Epithelial cell of proximal tubule (primary cell): ENCODE measurements at places on chromosomes 2 and 18.

DNA sequence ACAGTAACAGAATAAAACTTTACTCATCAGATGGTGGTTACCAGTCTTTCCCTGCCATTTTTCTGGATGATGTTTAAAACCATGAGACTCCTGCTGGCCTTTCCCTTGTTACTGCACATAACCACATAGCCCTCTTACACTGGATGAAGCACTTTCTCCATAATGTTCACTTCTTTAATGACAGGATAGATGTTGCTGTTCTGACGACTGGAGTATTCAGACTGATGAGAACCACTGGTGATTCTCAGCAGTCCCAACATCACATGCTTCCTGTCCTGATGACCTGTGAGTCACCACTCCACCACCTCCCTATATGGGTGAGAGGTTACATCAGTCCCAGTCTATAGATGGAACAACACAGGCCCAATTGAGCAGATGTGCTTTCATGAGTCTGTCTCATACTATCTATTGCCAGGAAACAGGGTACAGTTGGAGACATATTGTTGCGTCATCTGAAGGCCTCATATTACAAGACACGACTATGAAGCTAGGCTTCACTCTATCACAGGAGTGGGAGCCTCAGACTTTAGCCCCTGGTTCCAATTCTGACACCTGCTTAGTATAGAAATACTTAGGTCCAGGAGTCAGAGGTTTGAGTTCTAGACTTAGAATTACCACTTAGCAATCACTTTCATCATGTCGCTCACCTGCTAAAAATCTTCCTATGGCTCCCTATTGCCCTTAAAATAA, 145.7 kb upstream of the KLF7 start:
- peak; percentile 82 for DNase-seq

DNA sequence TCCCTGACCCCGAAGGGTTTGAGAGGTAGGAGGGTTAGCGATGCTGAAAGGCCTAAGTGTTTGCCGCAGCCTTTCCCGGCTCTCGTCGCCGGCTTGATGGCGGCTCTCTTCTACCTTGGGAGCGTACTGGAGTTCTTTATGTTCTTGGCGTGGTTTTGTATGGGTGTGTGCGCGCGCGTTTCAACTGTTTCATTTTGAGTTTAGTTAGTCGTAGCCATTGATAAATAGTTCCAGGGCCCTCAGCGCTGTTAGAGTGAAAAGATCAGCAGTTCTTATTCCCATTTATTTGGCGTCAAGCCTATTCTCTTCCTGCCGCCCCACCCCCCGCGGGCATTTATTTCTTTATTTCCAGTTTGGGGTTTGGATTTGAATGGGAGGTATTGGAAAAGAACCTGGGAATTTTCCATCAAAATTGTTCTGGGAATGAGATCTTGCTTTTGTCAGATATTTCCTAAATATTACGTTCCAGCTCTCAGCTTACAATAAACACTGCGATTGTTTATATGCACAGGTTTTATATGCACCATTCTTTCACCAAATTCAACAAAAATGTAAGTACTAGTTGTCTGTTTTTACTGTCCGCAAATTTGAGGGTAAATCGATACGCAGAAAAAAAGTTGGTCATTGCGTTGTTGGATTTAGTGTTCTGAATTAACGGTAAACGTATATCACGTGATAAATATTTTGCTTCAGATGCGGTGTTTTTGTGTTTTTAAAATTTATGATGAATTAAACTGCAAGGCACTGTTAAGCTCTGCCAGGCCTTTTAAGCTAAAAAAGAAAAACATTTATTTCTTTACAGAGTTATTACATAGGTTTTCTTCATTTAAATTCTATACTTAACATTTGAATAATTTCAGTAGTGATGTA, 954 bp downstream of the CCNT2 start:
- DNase-seq, result no peak

DNA sequence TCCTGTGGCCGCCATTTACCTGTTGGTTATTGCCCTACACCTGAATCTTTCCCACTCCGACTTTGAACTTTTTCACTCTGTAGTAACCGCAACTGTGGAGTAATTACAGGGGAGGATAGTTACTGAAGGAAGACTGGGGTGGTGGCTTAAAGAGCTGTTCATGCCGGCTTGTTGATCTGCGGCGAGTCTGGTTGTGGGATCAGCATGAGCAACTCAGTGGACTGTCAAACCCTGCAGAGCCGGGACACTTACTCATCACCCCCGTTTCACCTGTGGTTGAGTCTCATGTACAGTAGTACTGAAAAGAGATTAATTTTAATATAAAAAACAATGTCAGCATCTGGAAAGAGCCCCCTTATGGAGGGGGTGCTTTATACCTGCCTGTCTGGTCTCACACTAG, 2.1 kb downstream of the ASB1 start:
- DNase-seq, result no peak

GRCh38 chr18:56835331-56835730, 184.2 kb downstream of the WDR7 start:
- DNase-seq, result no peak

DNA sequence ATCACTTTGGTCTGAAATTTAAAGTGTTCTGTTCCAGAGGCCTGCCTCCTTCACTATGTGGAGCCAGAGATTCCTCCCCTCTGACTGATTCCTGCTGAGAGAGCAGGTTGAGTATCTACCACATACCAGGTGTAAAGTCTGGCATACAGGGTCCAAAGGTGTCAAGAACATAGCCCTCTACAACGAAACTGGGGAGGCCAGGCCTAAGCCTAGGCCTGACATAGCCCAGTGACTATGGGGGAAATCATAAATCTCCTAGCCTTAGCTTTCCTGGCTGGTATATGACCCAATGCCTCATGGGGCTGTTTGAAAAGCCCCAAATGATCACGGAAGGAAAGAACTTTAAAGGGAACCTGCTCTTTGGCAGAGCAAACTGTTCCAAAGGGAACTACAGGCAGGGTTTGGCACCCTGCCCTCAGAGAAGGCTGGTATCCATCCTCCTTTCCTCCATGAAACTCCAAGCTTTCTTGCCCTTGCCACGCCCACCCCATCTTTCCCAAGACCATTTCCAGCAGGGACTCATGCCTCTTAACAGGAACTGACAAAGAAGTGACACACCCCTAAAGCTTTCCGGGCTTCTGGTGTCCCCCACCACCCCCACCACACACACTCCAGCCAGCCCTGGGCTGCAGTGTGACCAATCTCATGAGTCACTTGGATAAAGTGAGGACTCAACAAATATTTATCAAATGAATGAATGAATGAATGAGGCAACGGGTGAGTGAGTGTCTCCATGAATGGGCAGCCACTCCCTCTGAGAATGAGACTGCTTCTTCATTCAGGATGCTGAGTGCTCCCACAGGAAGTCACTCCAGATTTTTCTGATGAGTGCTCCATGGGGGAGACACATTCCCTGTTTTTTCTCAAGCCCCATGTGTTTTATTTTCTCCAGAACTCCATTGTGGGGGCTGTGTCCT, 114.5 kb upstream of the STPG4 start:
- DNase-seq, result peak; percentile 92

GRCh38 chr2:181464966-181465365, 7.8 kb downstream of the ITGA4 start:
- DNase-seq, result no peak

GRCh38 chr2:21381421-21381820, 257.7 kb downstream of the TDRD15 start:
- DNase-seq, result no peak

DNA sequence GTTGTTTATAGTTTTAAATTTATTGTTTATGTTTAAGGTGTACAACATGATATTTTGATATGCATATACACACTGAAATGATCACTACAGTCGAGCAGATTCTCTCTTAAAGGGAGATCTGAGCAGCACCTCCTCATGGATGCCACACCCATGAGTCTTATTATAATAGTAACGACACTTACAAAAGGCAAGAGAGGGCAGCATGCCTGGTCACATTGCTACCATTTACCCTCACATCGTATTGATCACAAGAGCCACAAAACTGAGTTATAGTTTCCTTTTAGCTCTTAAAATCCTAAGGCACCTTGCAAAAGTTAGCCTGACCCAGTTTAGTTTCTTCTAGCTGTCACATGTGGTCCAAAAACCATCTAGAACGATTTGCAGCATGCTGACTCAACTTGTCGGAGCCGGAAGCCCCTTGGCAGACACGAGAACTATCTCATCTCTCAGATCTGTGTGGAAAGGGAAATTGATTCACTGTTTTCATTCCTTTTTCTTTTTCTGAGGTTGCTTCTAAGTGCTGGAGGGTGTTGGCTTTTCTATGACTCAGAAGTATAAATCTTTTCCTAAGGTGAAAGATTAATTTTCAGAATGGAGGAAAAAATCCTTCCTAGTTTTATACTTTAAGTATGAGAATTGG, 85.3 kb downstream of the CDC42EP3 start:
- DNase-seq, result no peak

GRCh38 chr2:198004921-198005829, 200.8 kb downstream of the PLCL1 start:
- peak; percentile 15 for DNase-seq

GRCh38 chr2:208195531-208195930, 5.7 kb upstream of the C2orf80 start:
- DNase-seq, result no peak

- no peak for DNase-seq
Observed at GRCh38 chr2:10709290-10709939, 12.0 kb upstream of the ATP6V1C2 start.

DNA sequence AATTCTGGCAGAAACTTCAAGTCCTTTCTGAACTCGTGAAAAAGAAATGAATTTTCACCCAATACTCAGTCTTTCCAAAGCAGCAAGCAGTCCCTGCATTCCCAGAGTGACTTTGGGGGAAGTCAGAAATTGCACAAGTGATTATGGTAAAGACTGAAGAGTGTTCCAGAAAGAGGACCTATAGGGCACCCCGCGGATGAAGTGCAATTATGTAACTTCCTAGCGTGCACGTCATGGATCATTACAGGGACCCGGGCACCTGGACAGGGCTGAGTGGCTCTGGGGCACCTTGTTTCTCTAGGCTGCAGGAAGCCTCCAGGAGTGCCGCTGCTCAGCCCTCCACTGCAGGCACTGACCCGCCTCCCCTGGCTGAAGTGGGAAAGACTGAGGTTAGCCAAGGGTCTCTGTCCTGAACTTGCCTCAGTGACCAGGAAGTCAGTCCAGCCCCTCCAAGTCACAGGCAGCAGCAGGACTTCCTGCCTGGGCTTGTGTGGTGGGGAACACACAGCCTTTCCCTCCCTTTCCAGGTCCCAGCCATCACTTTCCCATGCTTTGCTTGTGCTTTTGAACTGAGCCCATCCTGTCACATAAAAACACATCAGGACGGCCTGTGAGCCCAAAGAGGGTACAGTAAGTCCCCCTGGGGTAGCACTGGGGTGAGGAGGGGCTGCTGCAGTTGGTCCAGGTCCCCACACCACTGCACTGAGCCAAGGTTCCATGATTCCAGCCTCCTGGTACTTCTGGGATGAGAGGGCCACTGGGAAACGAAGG, 19.8 kb downstream of the TMEM185B start:
- DNase-seq, result no peak

DNA sequence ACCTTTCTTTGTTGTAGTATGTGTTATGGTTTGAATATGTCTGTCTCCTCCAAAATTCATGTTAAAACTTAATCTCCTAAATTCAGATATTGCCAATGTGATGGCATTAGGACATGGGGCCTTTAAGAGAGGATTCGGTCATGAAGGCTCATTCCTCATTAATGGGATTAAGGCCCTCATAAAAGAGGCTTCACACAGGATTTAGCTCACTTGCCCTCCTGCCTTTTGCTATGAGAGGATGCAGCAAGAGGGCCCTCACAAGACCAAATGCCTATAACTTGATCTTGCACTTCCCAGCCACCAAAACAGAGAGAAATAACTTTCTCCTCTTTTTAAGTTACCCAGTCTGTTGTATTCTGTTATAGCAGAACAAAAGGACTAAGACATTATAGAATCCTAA, 19.7 kb downstream of the ZBTB14 start:
- DNase-seq, result no peak

DNA sequence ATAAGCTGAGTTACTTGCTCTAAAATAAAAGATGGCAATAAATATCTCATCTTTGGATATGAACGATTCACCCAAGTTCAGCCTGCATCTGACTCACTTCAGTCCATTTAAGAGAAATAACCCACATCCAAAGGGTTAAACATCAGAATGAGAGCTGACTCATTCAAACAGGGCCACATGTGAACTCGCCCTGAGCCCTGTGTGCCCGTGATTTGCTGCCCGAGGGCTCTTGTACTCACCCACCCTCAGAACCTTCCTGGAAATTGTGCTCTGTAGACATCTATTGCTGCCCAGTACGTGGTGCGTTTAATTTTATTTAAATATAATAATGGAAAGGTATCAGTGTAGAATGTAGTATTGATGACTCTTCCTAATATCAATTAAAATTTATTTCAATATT, 66.9 kb upstream of the RBM44 start:
- peak; percentile 16 for DNase-seq

GRCh38 chr2:50975546-50975945, 56.4 kb downstream of the NRXN1 start:
- no peak for DNase-seq

- DNase-seq, result no peak
Observed at GRCh38 chr2:64260093-64260803, 116.0 kb upstream of the PELI1 start.

DNA sequence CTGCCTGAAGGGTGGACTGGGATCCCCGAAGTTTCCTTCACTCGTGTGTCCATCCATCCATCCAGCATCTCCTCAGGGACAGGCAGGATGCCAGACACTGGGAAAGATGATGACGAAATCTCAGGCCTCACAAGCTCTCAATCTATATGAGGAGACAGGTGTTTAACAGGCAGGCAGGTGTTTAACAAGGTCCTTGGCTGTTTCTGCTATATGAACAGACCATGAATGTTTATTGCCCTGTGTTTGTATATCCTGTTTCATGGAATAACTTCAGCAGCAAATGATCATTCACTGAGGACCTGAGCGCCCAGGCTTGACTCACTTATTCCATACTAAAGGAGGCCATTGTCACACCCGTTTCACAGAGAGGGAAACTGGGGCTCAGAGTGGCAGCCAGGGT, 685.8 kb upstream of the HS6ST1 start:
- no peak for DNase-seq

GRCh38 chr2:156464106-156464505, 27.9 kb downstream of the GPD2 start:
- no peak for DNase-seq

GRCh38 chr18:5285326-5285725, 10.2 kb downstream of the ZBTB14 start:
- DNase-seq, result no peak

- no peak for DNase-seq
Observed at GRCh38 chr2:231732604-231733003, 24.3 kb downstream of the PTMA start.

DNA sequence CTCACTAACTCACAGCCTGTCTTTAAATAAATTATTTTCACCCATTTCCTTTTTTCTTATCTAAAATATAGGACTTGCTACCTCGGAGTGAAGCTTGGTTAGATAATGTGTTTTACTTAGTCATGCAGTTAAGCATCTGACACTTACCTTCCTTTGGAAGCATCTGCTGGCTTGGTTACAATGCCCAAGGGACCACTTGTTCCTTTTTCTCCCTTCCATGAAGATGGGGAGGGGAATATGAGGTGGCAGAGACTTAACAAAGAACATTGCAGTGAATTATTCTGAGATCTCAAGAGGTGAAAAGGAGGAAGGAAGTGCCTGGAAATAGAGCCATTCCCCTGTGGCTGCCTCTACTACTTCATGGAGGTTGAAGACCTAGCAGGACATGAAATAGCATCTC, 145.4 kb upstream of the FOSL2 start:
- no peak for DNase-seq
